ENCODE measurements at places on chromosomes 1 and 21.

- DNase-seq = no peak
These were observed 30.1 kb upstream of the TRIM62 start for GRCh38 chr1:33211972-33212371.

DNA sequence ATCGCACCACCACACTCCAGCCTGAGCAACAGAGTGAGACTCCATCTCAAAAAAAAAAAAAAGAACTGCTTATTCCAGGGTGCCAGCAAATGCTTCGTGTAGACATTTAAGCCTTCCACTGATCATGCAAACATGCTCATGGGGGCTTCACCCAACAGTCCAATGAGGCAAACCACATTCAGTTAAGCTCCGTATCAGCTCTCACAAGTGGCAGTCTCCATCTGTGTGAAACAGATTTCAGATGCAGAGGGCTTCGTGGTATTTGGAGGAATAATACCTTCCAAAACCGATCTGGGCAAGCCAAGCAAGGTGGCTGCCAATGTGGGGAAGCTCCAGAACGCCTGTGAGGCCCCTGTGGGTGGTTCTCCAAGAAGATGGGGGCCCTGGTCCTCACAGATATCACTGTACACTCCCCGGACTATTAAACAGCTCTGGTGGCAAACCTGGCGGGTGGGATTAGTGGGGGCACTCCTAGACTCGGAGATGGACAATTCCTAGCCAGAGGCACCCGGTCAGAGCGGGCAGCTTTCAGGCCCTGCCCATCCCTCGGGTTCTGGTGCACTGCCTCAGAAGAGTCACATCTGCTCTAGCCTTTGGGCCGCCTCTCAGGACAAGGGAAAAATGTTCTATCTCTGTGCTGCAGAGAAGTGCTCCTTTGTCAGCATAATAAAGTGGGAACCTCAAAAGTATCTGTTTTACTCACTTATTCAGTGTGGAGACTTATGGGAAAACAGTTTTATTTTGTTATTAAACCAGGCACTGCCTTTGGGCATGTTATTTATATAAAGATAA is 10.2 kb downstream of the CREG1 start:
- no peak for DNase-seq

DNA sequence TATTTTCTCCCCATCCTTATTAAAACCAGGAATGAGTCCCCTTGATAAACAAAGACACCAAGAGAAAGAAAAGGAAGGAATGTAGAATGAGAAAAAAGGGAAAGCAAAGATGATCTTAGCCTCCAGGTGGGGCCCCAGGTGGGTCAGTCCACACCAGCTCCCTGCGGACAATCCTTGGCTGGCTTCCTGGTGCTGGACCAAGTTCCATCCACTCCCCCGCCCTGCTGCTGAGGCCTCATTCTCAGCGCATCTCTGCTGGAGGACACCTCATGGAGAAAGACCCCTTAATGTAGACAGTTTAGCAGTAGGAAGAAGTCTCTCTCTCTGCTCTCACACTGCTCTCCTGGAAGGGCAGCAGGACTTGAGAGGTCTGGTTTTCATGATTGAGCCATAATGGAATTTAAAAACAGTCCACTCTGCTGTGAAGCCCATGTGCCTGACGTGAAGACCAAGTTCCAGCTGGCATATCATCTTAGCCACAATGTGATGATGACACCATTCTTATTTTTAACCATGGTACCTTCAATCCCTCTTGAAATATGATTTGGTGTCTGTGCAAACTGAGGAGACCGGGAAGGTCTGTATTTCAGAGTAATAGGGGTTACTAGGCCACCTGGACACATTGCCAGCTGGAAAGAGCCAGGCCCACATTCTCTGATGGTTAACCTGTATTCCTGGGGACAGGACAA is 83.1 kb downstream of the WLS start:
- DNase-seq = no peak

DNA sequence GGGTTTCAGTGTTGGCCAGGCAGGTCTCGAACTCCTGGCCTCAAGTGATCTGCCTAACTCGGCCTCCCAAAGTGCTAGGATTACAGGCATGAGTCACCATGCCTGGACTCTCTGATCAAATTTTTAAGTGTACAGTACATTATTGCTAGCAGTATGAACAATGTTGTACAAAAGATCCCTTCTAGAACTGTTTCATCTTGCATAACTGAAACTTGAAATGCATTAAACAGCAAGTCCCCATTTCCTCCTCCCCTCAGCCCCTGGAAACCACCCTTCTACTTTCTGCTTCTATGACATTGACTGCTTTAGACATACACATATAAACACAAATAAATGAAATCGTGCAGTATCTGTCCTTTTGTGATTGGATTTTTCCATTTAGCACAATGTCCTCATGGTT is 463.4 kb downstream of the PTPRC start:
- no peak for DNase-seq

GRCh38 chr21:36429947-36430546 is 44.9 kb downstream of the CHAF1B start:
- DNase-seq = no peak

DNA sequence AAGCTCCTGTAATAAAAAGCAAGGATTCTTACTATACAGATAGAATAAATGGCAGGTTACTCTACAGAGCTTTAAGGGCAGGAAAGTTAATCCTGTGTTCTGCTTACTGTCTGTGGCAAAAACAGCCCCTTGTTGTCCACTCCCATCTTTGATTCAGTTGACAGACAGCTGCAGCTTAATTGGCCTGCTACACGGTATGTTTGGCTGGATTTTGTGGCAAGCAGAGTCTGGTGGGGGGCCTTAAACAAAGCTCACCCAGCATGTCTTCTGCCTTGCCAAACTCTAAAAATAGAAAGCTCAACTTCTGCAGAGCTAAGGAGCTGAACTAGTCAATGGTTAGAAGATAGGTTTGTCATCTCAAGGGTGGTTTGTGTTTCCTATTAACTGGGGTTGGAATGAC is 407.2 kb downstream of the HLX start:
- no peak for DNase-seq

DNA sequence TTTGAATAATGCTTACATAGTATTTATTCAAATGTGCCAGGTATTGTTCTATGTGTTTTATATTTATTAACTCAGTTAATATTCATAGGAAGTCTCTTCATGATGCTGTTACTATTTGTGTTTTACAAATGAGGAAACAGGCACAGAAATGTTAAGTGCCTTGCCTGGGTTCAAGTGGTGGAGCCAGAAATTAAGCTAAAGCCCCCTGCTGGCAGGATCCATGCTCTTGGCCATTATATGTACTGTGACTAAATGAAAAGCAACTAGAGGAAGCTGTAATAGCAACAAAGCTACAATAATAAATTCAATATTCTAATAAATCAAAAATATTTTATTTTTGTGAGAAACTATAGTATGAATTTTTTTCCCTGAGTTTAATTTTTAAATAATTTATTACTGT is 30.0 kb downstream of the IARS2 start:
- DNase-seq = no peak

DNA sequence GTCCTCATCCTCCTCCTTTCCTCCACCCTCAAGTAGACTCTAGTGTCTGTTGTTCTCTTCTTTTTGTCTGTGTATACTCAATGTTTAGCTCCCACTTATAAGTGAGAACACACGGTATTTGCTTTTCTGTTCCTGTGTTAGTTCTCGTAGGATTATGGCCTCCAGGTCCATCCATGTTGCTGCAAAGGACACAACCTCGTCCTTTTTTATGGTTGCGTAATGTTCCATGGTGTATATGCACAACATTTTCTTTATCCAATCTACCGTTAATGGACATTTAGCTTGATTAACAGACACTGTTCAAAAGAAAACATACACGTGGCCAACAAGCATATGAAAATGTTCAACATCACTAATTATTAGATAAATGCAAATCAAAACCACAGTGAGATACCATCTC is 44.3 kb upstream of the TMPRSS2 start:
- no peak for DNase-seq

DNA sequence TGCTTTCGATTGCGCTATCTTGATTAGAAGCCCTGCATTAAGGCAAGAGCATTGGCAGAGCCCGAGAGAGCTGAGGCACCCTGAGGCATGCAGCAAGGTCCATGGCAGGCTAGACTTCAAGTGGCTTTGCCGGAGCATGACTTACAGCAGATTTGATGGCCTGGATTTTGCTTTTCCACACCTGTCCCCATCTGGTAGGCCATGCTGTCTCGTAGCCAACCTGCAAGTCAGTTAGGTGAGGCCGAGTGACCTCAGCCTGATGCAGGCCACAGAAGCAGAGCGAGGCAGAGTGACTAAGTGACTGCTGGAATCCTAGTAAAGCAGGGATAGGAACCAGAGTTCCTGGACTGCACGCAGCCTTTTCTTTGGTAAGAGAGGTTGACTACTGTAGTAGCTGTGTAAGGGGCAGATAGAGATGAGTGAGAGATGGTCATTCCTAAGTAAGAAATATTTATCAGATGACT is 148.9 kb downstream of the PBX1 start:
- DNase-seq = no peak

GRCh38 chr1:42973286-42973685 is 14.6 kb upstream of the SLC2A1 start:
- no peak for DNase-seq

DNA sequence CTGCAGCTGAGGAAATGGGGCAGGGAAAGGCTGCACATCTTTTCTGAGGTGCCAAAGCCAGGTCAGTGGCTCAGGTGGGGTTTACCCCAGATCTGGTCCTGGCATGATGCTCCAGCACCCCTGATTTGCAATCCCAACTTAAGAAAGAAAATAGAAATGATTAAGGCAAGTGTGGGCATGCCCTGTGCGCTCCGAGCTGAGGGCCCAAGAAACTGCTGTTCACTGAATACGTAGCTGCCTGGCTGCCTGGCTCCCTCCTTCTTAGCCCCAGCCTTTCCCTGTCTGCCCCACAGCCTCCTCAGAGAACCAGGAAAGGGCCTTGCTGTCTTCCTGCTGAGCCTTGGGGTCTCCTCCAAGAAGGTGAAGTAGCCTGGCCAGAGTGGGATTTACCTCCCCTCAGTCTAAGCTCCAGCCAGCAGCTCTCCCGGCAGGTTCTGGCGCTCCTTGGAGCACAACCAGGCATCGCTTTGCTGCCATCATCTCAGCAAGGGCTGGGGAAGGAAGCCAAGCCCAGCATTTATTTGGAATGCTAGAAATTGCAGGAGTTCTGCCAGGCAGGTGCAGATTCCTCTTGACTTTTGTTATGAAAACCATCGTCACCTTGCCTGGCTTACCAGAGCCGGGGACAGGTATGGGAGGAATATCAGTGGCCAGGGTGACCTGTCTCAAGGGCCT is 51.3 kb upstream of the SELENON start:
- DNase-seq = no peak

DNA sequence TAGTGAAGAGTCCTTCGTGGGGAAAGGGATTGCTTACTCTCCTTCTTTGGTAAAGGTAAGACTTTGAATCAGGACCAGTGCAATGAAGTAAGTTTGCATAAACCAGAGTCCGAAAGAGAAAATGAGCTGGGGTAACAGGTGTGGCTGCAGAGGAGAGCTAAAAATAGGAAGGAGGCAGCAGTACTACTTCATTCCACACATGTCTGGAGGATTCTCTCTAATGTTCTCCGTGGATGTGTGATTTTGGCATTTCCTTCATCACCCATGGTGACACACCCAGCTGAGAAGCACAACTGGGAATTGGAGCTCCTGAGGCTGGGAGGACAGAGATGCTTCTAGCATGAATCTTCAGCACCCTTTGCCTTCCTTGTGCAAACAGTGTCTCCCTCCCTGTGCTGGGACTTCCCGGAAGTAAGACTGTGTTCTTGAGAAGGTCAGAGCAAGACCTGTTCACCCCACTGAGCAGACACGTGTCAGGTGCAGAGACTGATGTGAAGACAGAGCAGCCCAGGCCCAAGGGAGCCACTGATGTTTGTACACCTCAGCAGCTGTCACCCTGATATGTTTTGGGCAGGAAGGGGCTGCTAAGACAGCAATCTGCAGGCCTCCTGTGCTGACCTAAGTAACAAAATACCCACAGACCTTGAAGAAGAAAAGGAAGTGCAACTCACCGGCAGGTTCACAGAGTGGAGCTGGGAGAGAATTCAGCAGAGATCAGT is 13.3 kb downstream of the FCRL1 start:
- no peak for DNase-seq

DNA sequence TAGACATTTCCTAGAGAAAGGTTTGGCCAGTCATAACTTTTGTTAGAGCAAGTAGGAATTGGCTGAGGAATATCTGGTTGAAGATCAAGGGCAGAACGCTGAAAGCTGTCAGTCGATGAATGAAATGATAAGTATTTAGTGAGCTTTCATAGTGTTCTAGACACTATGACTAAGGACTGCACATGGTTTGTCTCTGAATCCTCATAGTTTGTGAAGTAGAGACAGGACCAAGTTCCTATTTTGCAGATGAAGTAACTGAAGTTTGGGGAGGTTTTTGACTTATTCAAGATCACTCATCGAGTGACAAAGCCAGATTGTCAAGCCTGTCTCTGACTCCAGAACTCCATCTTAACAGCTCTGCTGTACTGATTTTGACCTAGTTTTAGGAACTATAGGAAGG is 4.7 kb downstream of the ELOA start:
- no peak for DNase-seq

- no peak for DNase-seq
These were observed 229.4 kb downstream of the PTPRU start for GRCh38 chr1:29465755-29466154.

DNA sequence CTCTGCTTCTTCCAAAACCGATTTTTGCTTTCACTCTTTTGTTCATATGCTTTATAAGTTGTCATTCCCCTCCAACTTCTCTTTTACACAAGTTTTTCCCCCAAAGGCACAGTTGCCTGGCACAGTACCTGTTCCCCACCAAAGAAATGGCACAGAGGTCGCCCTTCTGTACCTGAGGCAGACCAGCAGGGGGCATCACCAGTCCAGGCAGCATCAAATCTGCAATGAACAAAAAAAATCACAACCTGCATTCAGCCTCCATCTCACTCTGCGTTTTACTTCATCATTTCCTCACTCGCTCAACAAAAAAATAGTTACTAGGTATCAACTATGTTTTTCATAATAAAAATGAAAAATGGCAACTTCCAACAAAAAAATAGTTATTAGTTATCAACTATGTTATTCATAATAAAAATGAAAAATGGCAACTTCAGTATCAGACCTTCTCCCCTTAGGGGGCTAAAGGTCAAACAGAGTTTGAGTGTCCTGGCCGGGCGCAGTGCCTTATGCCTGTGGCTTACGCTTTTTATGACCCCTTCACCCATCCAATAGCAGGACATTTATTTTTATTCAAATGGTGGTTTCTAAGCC is 4.1 kb downstream of the EIF2D start:
- DNase-seq = no peak

DNA sequence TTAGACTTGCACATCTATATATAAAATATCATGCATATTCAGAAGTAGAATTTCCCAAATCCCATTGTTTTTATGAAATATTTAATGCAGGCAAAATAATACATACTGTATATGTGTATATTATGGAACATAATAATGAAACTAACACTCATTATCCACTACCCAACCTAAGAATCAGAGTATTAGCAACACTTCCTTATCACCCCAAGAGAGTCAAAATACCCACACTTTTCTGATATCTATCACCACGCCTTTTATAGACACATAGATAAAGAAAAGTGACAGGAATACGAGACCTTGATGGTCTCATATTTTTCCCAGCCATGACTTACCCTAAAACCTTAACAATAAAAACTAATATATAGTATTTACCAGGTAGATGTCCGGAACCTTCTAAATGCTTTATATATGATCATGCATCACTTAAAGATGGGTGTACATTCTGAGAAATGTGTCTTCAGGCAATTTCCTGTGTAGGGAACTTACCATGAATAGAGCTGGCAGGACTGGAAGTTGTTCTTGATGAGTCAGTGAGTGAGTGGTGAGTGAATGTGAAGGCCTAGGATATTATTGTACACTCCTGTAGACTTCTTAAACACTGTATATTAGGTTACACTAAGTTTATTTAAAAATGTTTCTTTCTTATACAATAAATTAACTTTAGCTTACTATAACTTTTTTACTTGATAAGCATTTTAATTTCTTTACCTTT is 45.5 kb downstream of the TNFSF4 start:
- DNase-seq = no peak

- no peak for DNase-seq
These were observed 88.6 kb upstream of the SLC35F3 start for GRCh38 chr1:233815865-233816264.

Measured in NCI-H2081 treated with DMSO at 0.1 percent for 48 hours (cell line).